Stimulated activated CD4-positive, alpha-beta T cell treated with anti-CD3 and anti-CD28 coated beads, Interleukin-1b, Interleukin-23, amount 100 ng/mL, for 4 hours (primary cell): ENCODE measurements at places on chromosomes 5 and 9.

DNA sequence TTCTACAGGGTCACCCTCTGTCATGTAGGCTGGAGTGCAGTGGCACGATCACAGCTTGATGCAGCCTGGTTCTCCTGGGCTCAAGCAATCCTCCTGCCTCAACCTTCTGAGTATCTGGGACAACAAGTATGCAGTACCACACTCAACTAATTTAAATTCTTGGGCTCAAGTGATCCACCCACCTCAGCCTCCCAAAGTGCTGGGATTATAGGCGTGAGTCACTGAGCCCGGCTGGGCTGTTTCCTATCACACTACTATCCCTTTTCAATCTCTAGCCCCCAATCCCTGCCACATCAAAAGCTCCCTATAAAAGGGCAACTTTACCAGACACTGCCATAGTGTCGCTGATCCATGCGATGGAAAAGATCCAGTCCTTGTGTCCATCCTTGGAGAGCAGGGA, 20.4 kb downstream of the DCAF12 start:
- DNase-seq: no peak

DNA sequence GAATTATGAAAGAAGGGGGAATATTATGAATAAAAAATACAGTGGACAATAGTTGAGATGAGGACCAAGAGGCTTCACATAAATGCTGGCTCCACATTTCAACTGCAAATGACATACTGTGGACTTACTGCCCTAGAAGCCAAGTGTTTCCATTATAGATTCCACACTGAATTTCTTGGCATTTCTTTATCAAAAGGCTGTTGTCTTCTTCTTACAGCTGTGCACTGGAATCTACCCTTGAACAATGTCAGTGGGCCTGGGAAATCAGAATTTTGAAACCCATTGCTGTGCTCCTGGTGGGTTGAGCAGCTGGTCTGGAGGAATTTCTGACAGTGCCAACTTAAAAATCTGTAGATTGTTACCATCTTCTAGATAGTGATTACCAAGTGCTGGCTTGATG, 49.9 kb downstream of the TNC start:
- no peak for DNase-seq

GRCh38 chr5:135264451-135265440, 134.3 kb downstream of the MACROH2A1 start:
- no peak for DNase-seq

GRCh38 chr5:159440968-159441367, 110.7 kb upstream of the IL12B start:
- no peak for DNase-seq

- no peak for DNase-seq
Observed at GRCh38 chr9:3865141-3865772, 339.5 kb upstream of the RFX3 start.

- no peak for DNase-seq
Observed at GRCh38 chr9:123724211-123724796, 205.6 kb downstream of the DENND1A start.

DNA sequence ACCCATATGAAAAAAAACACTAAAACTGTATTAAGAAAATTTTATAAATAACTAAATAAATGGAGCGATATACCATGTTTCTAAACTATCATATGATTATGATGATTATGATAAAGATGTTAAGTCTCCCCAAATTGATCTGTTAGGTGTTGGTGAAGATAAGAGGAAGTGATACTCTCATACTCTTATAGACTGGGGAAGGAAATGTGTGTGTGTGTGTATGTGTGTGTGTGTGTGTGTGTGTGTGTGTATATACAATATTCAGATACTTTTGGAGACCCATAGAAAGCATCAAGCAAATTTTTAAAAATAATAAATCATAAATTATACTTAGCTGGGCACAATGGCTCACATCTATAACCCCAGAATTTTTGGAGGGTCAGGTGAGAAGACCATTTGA, 62.9 kb downstream of the TMEM232 start:
- no peak for DNase-seq

GRCh38 chr5:76082772-76083554, at the start of gene SV2C:
SV2C (plus strand) TSS chr5:76083383; CDS start chr5:76131751, 48,368 bp downstream.
- peak; percentile 2 for DNase-seq

DNA sequence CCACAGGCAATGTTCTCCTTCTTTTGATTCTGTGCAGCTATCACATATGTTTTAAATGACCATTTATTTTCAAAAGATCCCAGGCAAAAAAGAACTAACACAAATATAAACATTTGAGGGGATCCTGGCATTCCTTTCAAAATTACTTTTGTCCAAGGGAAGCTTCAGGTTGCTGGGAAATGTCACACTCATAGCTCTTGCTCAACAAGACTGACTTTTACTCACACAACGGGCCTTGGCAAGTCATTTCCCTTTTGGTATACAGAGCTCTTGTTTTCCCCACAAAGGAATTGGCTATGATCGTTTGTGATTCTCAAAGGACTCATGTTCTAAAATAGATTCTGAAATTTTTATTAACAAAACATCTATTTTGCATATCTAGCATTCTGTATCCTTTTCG, 4.5 kb upstream of the PALM2AKAP2 start:
- no peak for DNase-seq

GRCh38 chr5:88438006-88438405, 169.4 kb upstream of the TMEM161B start:
- DNase-seq: no peak

- DNase-seq: no peak
Observed at GRCh38 chr9:84123648-84124406, 143.2 kb downstream of the RMI1 start.

- no peak for DNase-seq
Observed at GRCh38 chr5:134738963-134739661, 764 bp downstream of the CAMLG start.

DNA sequence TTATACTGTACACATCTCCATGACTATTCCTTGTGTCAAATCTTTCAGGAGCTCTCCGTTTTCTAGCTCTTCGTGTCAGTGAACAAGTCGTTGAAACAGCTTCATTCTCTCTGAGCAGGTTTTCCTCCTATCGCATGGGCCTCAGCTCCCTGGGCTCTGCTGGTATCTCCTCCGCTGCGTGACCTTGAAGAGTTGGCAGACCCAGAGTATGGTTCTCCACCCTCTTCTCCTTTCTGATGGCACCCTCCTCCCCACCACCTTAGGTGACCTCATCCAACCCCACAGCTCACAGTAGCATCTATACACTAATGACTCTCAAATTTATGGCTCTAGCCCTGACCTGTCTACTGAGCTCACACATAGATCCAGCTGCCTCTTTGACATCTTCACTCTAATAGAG, 36.0 kb upstream of the PDE8B start:
- DNase-seq: no peak

DNA sequence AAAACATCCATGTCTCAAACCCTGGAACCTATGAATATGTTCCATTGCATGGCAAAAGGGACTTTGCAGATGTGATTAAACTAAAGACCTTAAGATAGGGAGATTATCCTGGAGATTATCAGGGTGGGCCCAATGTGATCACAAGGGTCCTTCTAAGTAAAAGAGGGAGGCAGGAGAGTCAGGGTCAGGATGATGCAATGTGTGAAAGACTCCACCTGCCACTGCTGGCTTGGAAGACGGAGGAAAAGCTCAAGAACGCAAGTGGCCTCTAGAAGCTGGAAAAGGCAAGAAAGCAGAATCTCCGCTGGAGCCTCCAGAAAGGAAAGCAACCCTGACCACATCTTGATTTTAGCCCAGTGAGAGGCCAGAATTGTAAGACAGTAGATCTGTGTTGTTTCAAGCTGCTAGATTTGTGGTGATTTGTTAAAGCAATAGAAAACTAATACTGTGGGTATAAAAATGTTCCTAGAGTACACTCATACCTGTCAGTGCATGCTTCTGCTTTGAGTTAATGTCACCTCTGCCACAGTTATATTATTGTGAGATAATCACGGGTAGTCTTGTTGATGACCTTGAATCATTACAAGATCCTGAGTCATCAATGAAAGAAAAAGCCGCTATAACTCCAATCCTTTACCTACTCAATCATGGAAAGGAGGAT, 93.5 kb upstream of the TNPO1 start:
- no peak for DNase-seq

DNA sequence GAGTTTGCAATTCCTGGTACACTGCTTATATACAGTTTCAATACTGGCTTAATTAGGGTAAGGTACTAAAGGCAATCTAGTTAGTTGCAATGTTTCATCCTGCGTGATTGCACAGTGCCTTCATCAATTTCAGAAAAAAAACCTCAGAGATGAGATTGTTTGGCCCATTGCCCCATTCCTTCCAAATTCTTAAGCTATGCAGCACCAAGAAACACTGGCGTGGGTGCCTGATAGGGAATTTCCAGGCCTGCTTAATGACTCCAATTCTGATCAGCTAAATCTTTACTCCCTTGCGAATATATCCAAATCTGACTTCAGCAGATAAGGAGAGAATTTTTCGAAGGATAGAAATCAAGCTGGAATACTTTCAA, 35.9 kb upstream of the GAS1 start:
- DNase-seq: no peak

- DNase-seq: no peak
Observed at GRCh38 chr5:135631391-135631790, 52.6 kb upstream of the CXCL14 start.

- no peak for DNase-seq
Observed at GRCh38 chr9:129146441-129146941, 31.6 kb downstream of the IER5L start.

GRCh38 chr9:29976981-29977380, 2403.7 kb upstream of the C9orf72 start:
- DNase-seq: no peak

DNA sequence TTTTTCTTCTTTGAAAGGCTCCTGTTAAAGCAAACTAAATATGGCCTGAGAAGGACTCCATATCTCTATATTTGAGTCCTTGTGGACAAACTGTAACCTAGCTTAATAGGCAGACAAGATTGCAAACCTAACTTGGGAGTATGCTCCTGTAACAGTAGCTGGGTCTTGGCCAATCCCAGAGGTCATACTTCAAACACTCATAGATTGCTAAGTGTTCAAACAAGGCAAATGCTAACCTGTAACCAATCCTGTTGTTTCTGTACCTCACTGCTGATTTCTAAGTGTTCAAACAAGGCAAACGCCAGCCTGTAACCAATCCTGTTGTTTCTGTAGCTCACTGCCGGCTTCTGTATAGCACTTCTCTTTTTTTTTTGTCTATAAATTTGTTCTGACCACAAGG, 50.6 kb upstream of the CLK4 start:
- no peak for DNase-seq

DNA sequence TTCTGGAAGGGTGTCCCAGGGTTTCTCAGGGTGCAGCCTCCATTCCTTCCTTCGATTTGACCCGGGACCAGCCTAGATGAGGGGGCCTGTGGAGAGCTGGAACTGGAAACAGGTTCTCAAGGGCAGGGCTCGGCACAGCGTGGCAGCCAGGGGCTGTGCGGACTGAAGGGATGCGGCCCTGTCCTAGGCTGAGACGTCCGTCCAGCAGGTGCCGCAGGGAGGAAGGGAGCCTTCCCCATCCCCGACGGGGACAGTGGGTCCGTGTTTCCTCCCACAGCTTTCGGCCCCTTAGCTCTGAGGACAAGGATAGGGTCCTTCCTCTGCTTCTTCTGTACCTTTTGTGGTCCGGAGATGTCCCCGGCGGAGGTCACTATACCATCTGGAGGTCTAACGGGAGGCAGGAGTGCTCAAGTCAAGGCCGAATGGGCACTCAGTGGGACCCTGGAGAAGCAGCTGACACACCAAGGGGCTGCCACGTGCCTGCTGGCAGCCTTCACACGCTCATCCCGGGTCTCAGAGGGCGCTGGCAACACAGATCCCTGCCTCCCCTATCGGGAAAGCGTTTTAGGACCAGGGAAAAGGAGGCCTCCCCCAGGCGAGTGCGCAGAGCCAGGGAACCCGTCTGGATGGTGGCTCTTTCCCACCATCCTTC, 49.9 kb downstream of the USP20 start:
- no peak for DNase-seq

DNA sequence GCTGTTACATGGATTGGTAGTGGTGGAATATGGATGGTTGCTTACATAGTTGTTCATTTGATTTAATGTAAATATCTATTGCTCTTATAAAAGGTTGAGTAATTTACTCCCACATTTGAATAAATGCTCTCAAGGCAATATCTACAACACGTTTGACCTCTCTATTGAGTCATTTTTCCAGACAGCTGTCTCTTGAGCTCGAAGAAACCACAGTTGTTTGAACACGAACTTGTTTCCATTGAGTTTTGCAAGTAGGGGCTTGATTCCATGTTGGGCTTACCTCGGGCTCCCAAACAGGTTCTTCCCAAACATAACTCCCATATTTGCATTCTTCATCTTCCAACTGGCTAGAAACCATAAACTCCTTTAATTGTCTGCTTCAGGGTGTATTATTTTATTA, 115.0 kb upstream of the HMHB1 start:
- DNase-seq: no peak

- DNase-seq: no peak
Observed at GRCh38 chr5:34552686-34553085, 103.4 kb upstream of the RAI14 start.

GRCh38 chr9:96621618-96622017, 2.0 kb upstream of the CDC14B start:
- no peak for DNase-seq

- no peak for DNase-seq
Observed at GRCh38 chr5:816176-816575, 31.6 kb upstream of the ZDHHC11B start.

- DNase-seq: no peak
Observed at GRCh38 chr9:3151672-3152576, 308.0 kb upstream of the PUM3 start.
